ENCODE measurements at places on chromosomes 7 and 10.

GRCh38 chr7:152759949-152760853 lies 649 bp downstream of the ACTR3B start:
- no peak for DNase-seq

GRCh38 chr10:61961278-61961677 lies 59.8 kb downstream of the ARID5B start:
- DNase-seq = no peak

DNA sequence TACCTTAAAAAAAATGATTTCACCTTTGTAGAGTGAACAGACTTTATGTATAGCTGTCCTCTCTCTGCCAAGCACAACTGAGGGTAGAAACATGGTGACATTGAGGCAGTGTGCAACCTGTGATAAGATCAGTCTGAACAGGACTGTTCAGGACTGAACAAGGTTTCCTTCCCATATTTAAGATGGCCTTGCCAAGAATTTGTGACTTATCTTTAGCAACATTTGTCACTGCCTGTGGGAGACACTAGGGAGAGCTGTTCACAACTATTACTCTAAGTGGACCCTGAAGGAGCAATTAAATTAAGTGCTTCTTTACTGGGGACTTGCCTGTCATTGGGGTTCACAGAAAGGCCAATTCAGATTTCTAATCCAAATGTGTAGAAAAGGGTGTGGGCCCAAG lies 6.7 kb downstream of the OR13A1 start:
- no peak for DNase-seq

DNA sequence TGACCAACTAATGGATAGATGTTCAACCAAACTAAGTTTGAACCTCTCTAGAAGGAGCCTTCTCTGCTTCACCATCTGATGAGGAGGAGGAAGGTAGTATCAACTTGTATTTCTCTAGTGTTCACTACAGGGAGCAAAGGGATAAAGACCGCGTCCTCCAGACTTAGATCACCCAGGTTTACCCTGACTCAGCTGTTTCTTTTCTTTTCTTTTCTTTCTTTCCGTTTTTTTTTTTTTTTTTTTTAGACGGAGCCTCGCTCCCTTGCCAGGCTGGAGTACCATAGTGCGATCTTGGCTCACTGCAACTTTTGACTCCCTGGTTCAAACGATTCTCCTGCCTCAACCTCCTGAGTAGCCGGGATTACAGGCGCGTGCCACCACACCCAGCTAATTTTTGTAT lies 59.8 kb downstream of the C10orf105 start:
- no peak for DNase-seq

DNA sequence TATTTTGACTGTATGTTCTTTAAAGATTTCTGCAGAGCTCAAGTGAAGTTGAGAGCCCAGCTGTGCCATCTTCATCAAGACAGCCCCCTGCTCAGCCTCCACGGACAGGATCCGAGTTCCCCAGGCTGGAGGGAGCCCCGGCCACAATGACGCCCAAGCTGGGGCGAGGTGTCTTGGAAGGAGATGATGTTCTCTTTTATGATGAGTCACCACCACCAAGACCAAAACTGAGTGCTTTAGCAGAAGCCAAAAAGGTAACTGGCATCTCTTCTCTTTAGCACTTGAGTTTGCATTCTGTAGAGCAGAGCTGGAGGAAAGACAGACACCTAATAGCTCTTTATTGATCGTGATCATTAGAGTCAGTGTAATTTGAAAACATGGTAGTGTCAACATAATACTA lies 33.7 kb downstream of the MCM10 start:
- no peak for DNase-seq

DNA sequence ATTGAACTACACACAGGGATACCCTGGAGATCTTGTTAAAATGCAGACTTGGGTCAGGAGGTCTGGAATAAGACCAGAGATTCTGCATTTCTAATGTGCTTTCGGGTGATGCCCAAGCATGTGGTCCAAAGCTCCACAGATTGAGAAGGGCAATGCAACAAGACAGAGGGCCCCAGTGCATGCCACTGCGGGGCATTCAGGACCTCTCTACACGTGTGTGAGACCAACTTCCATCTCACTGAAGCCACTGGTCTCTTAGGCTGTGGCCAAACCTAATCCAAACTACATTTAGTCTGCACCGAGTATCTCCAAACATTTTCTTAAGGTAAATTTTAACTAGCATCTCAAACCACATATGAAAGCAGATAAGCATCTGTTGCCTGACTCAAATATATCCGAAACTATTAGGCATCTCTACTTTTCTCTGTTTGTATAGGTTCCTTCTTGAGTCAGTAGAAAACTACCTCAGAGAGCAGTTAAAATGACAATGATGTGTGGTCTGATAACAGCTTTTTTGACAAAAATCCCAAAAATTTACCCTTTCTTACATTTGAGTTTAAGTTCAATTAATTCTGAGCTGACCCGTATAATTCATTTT lies 107.5 kb downstream of the ELMO1 start:
- DNase-seq = no peak

GRCh38 chr10:44619521-44619920 lies 234.6 kb upstream of the CXCL12 start:
- no peak for DNase-seq

- no peak for DNase-seq
Measured at GRCh38 chr7:55723621-55723941, 139.0 kb downstream of the SEPTIN14 start.

DNA sequence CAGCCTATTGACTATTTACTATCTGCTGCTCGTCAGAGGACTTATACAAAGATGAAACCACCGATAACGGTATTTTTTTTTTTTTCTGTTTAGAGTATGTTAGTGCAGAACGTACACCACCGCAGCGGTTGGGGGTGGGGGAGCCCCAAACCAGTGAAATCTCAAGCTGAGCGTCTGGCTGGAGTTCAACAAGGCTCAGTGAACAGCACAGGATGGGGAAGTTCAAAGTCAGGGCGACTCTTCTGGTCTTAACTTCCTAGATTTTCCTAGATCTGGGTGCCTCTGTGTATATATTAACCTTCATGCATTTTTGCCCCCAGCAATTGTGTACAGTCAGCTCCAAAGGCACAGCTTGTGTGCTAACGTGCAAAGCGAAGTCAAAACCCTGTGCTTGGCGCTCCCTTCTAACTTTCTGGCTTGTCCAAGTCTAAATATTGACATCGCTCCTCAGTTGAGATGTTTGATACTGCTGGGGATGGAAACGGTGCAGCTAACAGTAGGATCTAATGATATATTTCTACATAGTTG lies 1.1 kb downstream of the RHOBTB1 start:
- DNase-seq = no peak

DNA sequence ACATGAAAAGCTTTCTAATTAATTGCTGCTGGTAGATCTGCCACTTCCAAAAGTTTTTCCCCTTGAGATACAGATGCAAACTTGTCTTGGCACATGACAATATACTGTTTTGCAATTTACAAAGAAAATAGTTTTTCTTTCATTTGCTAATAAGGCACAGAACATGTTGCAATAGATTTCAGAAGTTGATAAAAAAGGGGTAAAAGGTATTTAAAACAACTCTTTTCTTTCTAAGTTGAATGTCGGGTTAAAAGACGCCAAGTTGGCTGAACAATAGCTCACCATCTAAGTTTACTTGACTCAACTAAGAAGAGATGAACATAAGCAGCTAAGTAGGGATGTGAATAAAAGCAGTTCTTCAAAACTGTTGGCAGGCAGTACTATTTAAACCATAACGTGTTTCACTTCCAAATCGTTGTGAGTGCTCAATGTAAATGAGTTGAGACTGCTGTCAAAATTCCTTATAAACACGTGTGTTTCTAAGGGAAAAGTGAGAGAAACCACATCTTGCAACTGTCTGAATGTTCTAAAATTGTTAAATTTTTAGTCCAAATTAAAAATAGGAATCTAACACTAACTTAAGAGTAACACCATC lies 14.5 kb upstream of the THSD7A start:
- DNase-seq = no peak

DNA sequence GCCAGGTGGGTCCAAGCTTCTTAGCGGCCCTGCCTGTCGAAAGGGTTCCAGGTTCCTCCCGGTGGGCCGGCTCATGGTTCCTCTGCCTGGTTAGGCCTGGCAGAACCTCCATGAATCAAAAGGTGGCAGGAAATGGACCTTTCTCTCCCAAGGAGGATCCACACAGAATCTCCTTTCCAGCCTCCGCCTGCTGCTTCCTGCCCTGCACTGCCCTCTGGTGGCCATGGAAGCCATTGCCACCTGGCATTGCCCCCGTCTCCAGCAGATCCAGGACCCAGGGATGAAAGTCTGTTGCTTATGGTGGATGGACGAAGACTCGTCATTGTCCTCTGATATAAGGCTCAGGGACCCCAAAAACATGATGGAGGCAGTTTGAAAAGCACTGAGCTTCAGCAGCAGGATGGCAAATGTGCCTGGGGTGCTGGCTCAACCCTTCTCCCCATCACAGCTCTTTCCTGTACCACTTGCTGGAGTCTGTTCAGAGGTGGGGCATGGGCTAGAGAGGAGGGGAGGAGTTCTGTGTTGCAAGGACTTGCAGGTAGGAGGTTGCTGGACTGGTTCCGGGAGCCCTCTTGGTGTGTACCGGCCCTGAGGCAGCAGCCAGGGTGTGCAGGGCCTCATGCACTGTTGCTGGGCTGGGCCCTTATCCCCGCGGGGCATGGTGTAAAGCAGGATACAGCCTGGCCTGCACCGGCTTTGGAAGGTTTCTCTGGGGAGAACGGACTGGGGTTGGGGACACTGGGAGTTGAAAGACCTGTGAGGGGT lies 11.3 kb upstream of the INMT start:
- no peak for DNase-seq

- no peak for DNase-seq
Measured at GRCh38 chr7:90596671-90597562, 796 bp downstream of the CDK14 start.

DNA sequence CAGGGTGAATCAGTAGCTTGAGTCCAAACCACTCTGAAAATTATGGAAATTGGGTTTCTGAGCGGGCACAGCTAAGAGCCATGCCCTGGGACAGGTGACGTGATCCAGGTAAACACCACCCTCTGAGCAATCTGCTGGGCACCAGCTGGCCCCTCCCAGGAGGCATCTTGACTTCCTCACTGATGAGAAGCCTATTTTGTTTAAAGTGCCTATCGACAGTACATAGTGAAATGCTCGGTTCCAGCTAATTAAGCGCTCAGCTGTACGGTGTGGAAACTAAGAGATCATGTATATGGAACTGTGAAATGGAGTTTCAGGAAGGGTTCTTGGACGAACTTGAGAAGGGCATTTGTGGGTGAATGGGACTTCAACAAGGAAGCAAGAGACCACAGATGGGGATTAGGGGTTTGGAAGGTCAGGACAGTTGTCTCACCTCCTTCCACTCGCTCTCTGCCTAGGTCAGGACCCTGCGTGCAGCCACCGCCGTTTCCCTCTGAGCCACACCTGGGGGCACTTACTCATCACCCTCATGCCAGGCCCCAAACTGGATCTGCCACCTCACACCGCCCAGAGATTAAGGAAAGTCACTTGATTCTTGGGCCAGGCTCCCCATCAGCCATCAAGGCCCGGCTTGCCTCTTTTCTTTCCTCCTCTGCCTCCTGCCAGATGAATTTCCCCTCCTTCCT lies 3.2 kb downstream of the ITPRIP start:
- DNase-seq = no peak

DNA sequence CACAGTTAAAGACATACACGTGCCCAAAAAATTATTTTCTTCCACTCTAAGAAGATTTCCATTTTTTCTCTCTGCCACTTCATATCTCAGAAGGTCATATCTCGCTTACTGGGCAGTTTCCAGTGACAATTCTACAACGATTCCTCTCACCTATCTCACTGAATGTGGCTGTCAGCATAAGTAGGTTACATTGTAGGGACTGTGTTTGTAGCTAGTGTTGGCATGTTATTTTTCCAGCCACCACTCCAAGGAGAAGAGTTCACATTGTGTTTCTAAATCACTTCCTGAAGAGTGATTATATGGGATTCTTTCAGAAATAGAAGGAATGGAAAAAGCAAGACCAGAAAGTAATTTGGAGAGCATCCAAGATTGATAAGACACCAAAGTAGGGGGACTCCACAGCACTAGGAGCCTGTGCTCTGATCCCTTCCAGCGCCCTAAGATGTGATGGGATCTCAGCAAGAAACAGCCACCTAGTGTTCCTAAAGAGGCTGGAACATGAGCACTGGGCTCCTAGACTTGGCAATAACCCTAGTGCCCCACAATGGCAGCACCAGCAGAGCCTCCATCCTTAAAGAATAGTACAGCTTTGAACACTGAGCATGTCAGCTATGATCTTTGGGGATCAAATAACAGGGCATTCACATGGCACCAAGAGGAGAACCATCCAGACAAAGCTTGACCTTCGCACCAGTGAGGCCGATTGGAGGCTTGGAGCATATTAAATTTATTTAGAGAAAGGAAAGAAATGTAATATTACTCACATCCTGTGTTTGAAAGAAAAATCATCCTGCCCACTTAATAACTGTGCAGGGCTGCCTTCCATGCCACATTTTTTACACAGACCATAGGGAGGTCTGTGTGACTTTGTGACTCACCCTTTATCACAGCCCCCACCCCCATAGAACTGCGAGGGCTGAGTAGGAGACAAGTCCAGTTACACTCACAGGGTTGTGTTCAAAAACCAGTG lies 51.8 kb downstream of the CAV1 start:
- DNase-seq = peak; percentile 81

Data from fibroblast of skin of left biceps (primary cell).